Activated CD8-positive, alpha-beta memory T cell treated with anti-CD3 and anti-CD28 coated beads for 1 hour (primary cell): ENCODE measurements at places on chromosomes 1 and 21.

- DNase-seq = no peak
These were observed 21.1 kb downstream of the PAX7 start for GRCh38 chr1:18651713-18652112.

- no peak for DNase-seq
These were observed 497 bp downstream of the FCRLB start for GRCh38 chr1:161721738-161722343.

GRCh38 chr1:46474570-46474969 lies 15.1 kb upstream of the DMBX1 start:
- no peak for DNase-seq

DNA sequence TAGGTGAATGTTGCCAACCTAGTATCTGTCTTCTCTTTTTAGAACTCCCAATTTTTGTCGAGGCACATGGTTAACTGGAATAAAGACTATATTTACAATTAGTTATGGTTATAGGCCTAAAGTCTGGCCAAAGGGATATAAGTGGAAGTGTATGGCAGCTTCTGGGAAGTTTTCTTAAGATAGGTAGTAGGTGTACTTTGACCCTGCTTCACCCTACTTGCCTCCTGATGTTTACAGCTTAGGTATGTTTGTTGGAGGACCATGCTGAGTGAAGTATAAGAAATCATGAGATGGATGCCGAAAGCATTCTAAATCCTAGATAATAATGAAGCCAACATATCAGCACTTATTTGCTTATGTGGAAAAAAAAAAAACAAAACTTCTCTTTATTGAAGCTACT lies 272.1 kb downstream of the S1PR1 start:
- no peak for DNase-seq

- DNase-seq = no peak
These were observed 248.4 kb upstream of the LRRC7 start for GRCh38 chr1:69319287-69319686.

GRCh38 chr1:35660581-35661473 lies 19.5 kb upstream of the PSMB2 start:
- no peak for DNase-seq

GRCh38 chr1:65440915-65441314 lies 20.4 kb downstream of the LEPR start:
- no peak for DNase-seq
